ENCODE measurements at places on chromosomes 13 and 19.
A peak's percentile ranks its signal among the peaks of the same experiment; 100 is the strongest.

GRCh38 chr19:4508698-4509097 lies 9.6 kb downstream of the PLIN4 start:
- DNase-seq, result no peak

DNA sequence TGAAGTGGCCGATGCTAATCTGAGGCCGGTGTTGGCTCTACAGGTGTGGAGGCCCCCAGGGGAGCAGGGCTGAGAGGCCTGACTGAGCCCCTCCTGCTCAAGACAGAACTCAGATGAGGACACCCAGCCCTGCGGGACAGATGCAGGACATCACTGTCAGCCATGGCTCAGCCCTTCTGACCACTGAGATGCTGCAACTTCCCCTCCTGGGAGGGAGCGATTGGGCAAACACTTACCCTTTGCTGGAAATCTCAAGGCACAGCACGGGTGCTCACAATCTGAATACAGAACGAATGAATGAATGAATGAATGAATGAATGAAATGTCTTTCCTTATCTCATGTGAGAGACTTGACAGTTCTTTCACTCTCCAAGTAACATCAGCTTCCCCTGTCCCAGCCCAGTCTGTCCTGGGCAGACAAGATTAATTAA lies 3.5 kb upstream of the SIGLEC7 start:
- no peak for DNase-seq

- no peak for DNase-seq
Observed at GRCh38 chr13:50388481-50388880, 373.2 kb downstream of the KCNRG start.

DNA sequence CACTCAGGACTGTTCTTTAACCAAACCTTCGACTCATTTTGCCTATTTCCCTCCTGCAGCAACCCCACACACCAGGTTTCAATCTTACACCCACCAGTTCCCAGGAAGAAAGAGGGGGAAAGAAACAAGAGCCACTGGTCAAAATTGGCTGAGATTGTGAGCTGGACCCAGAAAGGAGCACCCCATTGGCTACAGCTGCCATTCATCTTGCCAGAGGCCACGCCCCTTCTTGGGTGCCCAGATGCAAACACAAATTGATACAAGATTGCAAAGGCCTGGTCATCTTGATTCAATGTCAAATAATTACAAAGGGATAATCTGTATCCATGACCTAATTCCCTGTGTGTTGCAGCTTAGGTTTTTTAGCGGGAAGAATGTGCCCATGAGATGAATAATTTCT lies 258.4 kb downstream of the LIG4 start:
- no peak for DNase-seq

- DNase-seq, result peak; percentile 46
Observed at GRCh38 chr13:41905600-41906254, 55.2 kb downstream of the VWA8 start.

GRCh38 chr19:53147645-53148044 lies 11.2 kb downstream of the ZNF347 start:
- DNase-seq, result peak; percentile 15

GRCh38 chr19:46466536-46467196 lies 4.7 kb downstream of the PNMA8A start:
- DNase-seq, result peak; percentile 93

DNA sequence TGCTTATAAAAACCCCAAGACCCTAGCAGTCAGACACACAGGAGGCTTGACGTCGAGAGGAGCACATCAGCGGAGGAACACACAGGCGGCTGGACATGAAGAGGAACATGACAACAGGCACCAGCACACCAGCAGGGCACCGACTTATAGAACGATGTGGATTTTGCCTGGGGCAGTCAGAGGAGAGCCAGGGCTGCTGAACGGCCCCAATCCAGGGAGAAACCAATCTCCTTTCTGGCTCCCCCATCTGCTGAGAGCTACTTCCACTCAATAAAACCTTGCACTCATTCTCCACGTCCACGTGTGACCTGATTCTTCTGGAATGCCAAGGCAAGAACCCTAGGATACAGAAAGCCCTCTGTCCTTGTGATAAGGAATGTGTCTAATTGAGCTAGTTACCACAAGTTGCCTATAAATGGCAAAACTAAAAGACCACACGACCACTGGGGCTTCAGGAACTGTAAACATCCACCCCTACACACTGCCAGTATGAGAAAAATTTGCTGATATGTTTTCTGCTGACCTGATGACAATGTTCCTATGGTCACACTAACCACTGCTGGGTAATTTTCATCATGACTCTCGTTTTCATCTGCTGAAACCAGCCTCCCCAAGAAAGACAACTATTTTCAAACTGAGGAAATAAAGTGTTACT lies 35.8 kb upstream of the CEACAM21 start:
- DNase-seq, result no peak

DNA sequence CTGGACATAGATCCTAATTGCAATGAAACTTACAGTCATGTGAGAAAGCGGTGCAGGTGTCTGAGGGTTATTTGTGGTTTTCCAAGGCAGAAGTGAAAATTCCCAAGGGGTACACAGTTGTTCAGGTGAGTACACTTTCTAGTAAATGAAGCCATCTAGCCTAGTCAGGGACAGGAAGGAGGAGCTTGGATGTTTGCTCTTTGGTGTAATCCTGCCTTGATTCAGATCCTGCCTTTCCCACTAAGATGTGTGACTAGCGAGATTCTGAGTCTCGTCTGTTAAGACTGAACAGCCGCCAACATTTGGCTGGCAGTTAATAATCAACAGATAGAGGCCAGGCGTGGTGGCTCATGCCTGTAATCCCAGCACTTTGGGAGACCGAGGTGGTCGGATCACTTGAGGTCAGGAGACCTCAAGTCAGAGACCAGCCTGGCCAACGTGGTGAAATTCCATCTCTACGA lies 2.5 kb downstream of the RPS9 start:
- no peak for DNase-seq

DNA sequence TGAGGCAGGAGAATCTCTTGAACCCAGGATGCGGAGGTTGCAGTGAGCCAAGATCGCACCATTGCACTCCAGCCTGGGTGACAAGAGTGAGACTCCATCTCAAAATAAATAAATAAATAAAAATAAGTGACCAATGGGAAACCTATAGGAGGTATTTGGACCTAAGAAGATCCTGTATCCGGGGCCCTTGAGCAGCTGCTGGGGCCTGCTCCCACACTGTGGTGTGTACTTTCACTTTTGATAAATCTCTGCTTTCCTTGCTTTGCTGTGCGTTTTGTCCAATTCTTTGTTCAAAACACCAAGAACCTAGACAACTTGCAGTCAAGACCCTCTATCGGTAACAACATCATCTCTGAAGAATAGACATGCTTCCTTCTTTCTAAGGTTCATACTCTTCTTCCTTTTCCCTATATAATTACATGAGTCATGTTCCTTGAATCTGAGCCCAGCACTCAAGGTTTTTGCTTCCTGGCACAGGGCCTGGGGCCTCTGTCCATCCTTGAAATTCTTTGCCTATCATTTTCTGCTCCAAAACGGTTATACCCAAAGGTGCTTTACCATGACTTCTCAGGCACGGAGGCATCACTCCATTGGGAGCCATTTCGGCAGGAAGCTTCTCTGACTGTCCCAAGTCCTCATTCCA lies 14.2 kb upstream of the PNMA8C start:
- DNase-seq, result peak; percentile 74

DNA sequence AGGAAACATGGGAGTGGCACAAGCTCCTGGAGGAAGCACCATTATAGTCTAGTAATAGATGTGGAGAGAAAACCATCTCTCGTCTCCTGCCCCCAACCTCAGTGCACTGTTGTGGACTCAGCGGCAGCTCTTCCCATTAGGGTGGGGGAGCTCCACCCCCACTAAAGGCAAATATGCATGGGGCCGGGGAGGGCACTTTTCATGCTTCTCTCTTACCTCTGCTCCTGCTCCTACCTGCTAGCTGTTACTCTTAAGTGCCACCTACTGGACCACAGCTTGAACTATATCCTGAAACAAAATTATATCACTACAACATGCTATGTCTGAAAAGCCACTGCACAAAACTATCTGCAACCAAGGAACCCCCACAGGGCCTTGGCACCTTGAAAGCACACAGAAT lies 112.6 kb upstream of the DACH1 start:
- DNase-seq, result no peak

- no peak for DNase-seq
Observed at GRCh38 chr13:96398486-96398885, 308.6 kb downstream of the HS6ST3 start.

Data from foreskin keratinocyte (primary cell).